Stimulated activated CD4-positive, alpha-beta T cell treated with anti-CD3 and anti-CD28 coated beads, Interleukin-1b, Interleukin-23, amount 100 ng/mL, for 1 hour (primary cell): ENCODE measurements at places on chromosomes 3 and 15.

GRCh38 chr3:169288553-169288952, 375.0 kb downstream of the MECOM start:
- DNase-seq = no peak

DNA sequence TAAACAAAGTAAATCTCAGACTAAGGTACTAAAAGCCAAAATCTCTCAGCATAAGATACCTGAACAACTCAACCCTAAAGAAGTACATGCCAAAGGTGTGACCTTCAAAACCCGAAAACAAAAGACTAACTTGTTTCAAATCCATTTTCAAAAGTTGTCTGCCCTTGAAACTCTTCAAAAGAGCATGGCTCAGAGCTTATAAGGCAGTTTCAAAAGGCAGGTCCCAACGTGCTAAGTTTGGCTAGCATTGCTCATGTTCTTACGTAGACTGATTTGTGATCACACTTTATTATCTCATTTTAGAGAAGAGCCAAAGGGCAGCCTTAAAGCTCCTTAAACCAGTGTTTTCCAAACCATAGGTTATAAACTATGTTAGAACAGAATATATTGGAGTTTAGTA, 112.2 kb downstream of the FEZF2 start:
- no peak for DNase-seq

DNA sequence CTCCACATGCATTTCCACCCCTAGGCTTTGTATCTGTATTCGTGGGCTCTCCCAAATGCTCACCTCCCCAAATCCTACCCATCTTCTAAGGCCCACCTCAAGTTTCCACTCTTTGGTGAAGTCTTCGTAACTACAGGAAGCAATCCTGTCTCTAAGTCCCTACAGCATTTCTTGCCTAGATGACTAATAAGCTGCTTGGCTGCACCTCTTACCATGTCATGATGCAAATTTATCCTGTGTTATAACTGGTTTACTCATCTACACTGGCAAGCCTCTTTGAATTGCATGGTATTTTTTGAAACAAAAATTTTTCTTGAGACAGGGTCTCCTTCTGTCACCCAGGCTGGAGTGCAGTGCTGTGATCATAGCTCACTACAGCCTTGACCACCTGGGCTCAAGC, 73.3 kb downstream of the SETMAR start:
- DNase-seq = no peak

DNA sequence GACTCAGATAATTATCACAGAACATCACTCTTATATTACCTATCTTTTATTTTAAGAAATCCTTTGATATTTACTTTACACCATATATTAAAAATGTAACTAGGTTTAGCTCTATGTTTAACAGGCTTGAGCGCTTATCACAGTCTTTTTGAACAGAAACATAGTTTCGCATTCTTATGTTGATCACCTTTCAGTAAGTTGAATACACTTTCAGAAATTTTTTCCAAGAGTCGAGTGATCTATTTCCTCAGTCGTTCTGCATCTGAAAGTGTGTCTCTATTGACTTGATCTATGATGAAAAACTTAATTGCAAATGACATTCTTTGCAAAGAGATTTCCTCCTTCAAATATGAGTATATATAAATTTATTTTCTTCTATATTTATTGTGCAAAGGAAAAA, 516.6 kb upstream of the KCNMB2 start:
- DNase-seq = no peak
